CD4-positive, alpha-beta T cell (primary cell): ENCODE measurements at places on chromosomes 6 and 20.

- DNase-seq, result no peak
- no peaks in the 10 kb centered on the region for H3K36me3 ChIP-seq
- H3K4me3 ChIP-seq, result no peak overlapping the region
- no peak overlapping the region for H3K27ac ChIP-seq
- H3K4me1 ChIP-seq, result no peaks in the 10 kb centered on the region
- no peaks in the 10 kb centered on the region for H3K27me3 ChIP-seq
These were observed 312.4 kb downstream of the CDKAL1 start for GRCh38 chr6:20846602-20847028.

GRCh38 chr6:90273863-90274262 lies 22.8 kb downstream of the BACH2 start:
- peaks cover 39% of the 10 kb centered on the region for H3K4me1 ChIP-seq
- no peak for DNase-seq
- no peaks in the 10 kb centered on the region for H3K27me3 ChIP-seq
- H3K27ac ChIP-seq, result peak overlapping the region; percentile 90
- H3K36me3 ChIP-seq, result no peaks in the 10 kb centered on the region
- H3K4me3 ChIP-seq, result peak overlapping the region; percentile 11

- H3K36me3 ChIP-seq, result no peaks in the 10 kb centered on the region
- H3K4me3 ChIP-seq, result no peak overlapping the region
- H3K27ac ChIP-seq, result no peak overlapping the region
These were observed 9.6 kb upstream of the IL17A start for GRCh38 chr6:52176550-52176949.

DNA sequence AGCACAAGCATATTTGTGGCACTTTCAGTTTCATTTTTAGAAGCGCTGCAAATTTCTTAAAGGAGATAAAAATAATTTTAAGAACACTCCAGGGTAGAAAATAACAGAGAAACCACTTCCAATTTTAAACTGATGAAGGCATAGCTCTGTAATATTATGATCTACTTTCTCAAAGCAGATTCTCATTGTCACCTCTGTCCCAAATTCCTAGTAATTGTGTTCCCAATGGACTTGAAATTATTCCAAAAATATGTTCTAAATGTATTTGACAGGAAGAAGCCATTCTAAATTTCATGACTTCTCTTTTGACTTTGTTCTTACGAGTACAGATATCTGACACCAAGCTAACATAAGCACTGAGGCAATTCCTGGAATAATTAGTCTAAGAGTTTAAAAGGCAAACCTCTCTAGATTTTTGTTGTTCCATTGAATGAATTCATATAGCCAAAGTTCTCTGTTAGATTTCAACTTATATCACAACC lies 140.2 kb upstream of the CARMIL1 start:
- H3K36me3 ChIP-seq, result peaks cover 3% of the 10 kb centered on the region
- H3K27me3 ChIP-seq, result no peaks in the 10 kb centered on the region
- no peak for DNase-seq

- H3K36me3 ChIP-seq, result no peaks in the 10 kb centered on the region
- DNase-seq, result no peak
- no peaks in the 10 kb centered on the region for H3K27me3 ChIP-seq
- no peaks in the 10 kb centered on the region for H3K4me1 ChIP-seq
- no peak overlapping the region for H3K4me3 ChIP-seq
These were observed 363.6 kb upstream of the POU3F2 start for GRCh38 chr6:98470821-98471220.

GRCh38 chr6:168072730-168073129 lies 6.3 kb downstream of the FRMD1 start:
- no peaks in the 10 kb centered on the region for H3K36me3 ChIP-seq
- H3K4me1 ChIP-seq, result no peaks in the 10 kb centered on the region
- no peak for DNase-seq
- no peak overlapping the region for H3K4me3 ChIP-seq
- H3K27ac ChIP-seq, result no peak overlapping the region
- H3K27me3 ChIP-seq, result no peaks in the 10 kb centered on the region

DNA sequence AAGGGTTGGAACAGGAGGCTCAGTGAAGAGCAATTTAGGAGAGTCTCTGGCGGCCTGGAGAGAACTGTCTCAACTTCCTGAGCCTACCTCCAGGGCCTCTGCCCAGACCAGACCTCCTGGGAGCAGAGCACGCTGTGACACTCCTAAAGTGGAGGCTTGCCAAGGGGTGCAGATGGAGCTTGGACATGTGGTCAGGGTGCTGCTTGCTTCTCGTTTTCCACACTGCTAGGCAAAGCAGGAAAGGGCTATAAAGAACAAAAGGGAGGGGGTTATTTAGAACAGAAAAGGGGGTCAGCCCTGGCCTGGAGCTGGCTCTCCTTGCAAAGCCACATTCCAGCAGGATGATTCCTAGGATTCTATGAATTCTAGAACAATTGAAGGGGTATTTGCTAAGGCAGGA lies 145.7 kb upstream of the GGTLC1 start:
- no peak overlapping the region for H3K27ac ChIP-seq
- no peak overlapping the region for H3K4me3 ChIP-seq
- no peaks in the 10 kb centered on the region for H3K4me1 ChIP-seq
- no peaks in the 10 kb centered on the region for H3K27me3 ChIP-seq
- H3K36me3 ChIP-seq, result no peaks in the 10 kb centered on the region

GRCh38 chr20:54879393-54879792 lies 404.0 kb downstream of the DOK5 start:
- H3K4me3 ChIP-seq, result no peak overlapping the region
- no peaks in the 10 kb centered on the region for H3K4me1 ChIP-seq
- H3K27ac ChIP-seq, result no peak overlapping the region

- H3K4me1 ChIP-seq, result no peaks in the 10 kb centered on the region
- H3K27me3 ChIP-seq, result peaks cover 9% of the 10 kb centered on the region
- H3K36me3 ChIP-seq, result no peaks in the 10 kb centered on the region
- H3K27ac ChIP-seq, result no peak overlapping the region
- DNase-seq, result no peak
- H3K4me3 ChIP-seq, result no peak overlapping the region
These were observed 30.8 kb upstream of the PREP start for GRCh38 chr6:105433723-105434122.

DNA sequence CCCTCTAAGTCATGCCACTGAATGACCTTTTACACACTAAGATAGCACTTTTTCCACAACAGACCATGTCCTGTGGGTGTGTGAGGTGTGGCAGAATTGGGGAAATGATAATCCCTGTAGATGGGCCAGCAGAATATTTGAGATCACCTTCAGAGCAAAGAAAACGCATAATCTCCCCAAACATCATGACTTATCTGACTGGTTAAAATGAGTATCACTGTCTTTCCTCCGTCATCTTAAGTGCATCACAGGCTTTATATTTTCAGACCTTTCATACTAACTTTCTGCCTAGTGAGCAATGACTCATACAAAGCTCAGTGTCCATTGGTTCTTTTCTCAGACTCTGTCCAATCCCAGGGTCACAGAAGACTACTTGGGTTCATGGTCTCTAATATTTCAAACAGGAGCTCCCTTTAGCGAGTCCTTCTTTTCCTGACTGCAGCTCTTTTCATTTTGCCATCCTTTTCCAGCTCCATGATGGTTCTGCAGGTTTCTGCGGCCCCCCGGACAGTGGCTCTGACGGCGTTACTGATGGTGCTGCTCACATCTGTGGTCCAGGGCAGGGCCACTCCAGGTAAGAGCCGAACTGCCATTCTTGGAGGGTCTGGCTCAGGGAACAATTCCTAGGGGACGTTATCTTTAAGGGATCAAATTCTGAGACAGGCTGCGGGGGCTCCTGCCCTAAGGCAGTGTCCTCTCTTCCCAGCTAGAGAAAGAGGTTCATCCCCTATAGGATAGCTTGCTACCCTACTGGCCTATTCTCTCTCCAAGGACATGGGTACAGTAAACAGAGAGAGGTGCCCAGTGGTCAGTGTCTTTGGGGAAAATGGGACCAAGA lies at the start of gene HLA-DPB1:
Gene HLA-DPB1 (plus strand): TSS at position 423 of the 838 bp plus-strand sequence. CDS start 52 bp downstream, at position 475.
- H3K4me1 ChIP-seq, result peaks cover 39% of the 10 kb centered on the region
- no peaks in the 10 kb centered on the region for H3K27me3 ChIP-seq
- H3K36me3 ChIP-seq, result no peaks in the 10 kb centered on the region

- no peak for DNase-seq
- H3K36me3 ChIP-seq, result no peaks in the 10 kb centered on the region
- no peak overlapping the region for H3K4me3 ChIP-seq
- no peak overlapping the region for H3K27ac ChIP-seq
- no peaks in the 10 kb centered on the region for H3K4me1 ChIP-seq
These were observed 32.1 kb upstream of the CENPW start for GRCh38 chr6:126307849-126308248.

- peaks cover 90% of the 10 kb centered on the region for H3K4me1 ChIP-seq
- H3K27ac ChIP-seq, result peak overlapping the region; percentile 75
- H3K4me3 ChIP-seq, result peak overlapping the region; percentile 60
- no peak for DNase-seq
These were observed 75.0 kb downstream of the NOL4L start for GRCh38 chr20:32510120-32510600.

DNA sequence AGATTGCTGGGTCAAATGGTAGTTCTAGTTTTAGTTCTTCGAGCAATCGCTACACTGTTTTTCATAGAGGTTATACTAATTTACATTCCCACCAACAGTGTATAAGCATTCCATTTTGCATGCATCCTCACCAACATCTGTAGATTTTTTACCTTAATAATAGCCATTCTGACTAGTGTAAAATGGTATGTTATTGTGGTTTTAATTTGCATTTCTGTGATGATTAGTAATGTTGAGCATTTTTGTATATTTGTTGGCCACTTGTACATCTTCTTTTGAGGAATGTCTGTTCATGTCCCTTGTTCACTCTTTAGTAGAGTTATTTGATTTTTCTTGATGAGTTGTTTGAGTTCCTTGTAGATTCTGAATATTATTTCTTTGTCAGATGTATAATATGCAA lies 236.2 kb downstream of the GRM1 start:
- no peak for DNase-seq
- H3K4me1 ChIP-seq, result no peaks in the 10 kb centered on the region

GRCh38 chr6:152595499-152595898 lies 41.7 kb downstream of the SYNE1 start:
- no peaks in the 10 kb centered on the region for H3K36me3 ChIP-seq
- H3K4me1 ChIP-seq, result no peaks in the 10 kb centered on the region
- no peak for DNase-seq
- no peaks in the 10 kb centered on the region for H3K27me3 ChIP-seq
- H3K27ac ChIP-seq, result no peak overlapping the region

DNA sequence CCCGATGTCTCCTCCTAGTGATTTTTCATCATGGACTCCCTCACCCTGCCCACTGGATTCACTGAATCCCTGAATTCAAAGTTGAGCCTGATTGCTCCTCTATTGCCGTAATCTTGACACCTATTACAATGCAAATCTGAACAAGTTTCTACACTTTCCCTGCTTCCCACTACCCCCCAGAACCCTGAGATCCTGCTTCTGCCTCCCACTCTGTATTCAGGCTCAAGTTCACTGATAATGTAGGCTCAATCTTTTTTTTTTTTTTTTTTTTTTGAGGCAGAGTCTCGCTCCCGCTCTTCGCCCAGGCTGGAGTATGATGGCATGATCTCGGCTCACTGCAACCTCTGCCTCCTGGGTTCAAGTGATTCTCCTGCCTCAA lies 3.6 kb upstream of the DCBLD1 start:
- H3K27ac ChIP-seq, result no peak overlapping the region
- no peak overlapping the region for H3K4me3 ChIP-seq
- no peaks in the 10 kb centered on the region for H3K36me3 ChIP-seq
- peaks cover 10% of the 10 kb centered on the region for H3K27me3 ChIP-seq

- H3K4me3 ChIP-seq, result no peak overlapping the region
- no peak for DNase-seq
- no peak overlapping the region for H3K27ac ChIP-seq
- H3K36me3 ChIP-seq, result no peaks in the 10 kb centered on the region
- no peaks in the 10 kb centered on the region for H3K4me1 ChIP-seq
- no peaks in the 10 kb centered on the region for H3K27me3 ChIP-seq
These were observed 134.5 kb downstream of the CDH26 start for GRCh38 chr20:60092729-60093128.

- H3K27ac ChIP-seq, result no peak overlapping the region
- peak; percentile 60 for DNase-seq
- peaks cover 15% of the 10 kb centered on the region for H3K4me1 ChIP-seq
- H3K36me3 ChIP-seq, result no peaks in the 10 kb centered on the region
- peaks cover 26% of the 10 kb centered on the region for H3K27me3 ChIP-seq
These were observed 2.1 kb downstream of the SALL4 start for GRCh38 chr20:51800060-51800871.

DNA sequence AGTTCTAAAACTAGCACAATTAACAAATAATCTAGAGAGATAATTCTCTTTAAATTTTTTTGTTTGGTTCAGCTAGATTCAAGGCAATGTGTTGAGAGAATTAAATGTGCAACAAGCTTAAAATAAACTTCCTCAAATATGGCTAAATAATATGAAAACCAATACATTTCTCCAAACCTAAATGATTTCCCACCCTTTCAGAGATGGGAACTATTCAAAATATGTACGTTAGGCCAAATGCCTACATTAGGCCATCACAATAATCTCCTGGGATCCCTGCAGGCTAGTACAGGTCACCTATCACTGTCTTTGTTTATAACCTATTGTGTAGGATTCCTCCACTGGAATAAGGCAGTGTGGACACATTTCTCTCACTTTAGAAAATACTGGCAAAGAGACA lies 1.7 kb downstream of the FAXC start:
- peaks cover 40% of the 10 kb centered on the region for H3K27me3 ChIP-seq
- no peaks in the 10 kb centered on the region for H3K36me3 ChIP-seq
- H3K27ac ChIP-seq, result no peak overlapping the region
- no peak for DNase-seq

DNA sequence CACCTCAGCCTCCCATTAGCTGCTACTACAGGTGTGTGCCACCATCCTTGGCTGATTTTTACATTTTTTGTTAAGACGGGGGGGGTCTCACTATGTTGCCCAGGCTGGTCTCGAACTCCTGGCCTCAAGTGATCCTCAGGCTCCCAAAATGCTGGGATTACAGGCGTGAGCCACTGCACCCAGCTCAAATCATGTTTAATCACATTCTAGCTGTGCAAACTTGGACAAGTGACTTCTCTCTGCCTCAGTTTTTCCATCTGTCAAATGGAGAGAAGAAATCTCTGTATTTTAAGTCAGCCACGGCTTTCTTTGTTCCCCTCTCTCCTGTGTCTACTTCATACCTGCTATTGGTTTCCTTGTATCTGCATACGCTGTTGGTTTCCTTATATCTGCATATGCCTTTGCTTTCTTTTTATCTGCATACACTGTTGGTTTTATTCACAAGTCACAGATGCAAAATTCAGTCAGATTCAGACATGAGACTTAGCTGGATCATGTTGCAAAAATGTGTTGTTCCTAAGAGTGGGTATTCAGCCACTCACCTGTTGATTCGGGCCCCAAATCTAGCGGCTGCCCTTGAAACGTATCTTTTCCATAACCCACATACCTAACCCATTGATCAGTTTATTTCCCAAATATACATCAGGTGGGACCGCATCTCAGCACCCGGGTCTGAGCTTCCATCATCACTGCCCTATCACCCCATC lies 30.2 kb downstream of the SULF2 start:
- DNase-seq, result no peak
- no peak overlapping the region for H3K4me3 ChIP-seq
- no peaks in the 10 kb centered on the region for H3K27me3 ChIP-seq
- no peaks in the 10 kb centered on the region for H3K4me1 ChIP-seq

- no peak overlapping the region for H3K4me3 ChIP-seq
- no peaks in the 10 kb centered on the region for H3K36me3 ChIP-seq
- DNase-seq, result no peak
- no peaks in the 10 kb centered on the region for H3K27me3 ChIP-seq
- no peak overlapping the region for H3K27ac ChIP-seq
- no peaks in the 10 kb centered on the region for H3K4me1 ChIP-seq
These were observed 424.5 kb downstream of the HTR1B start for GRCh38 chr6:77038807-77039206.
